ENCODE measurements at places on chromosomes 7 and 10.

DNA sequence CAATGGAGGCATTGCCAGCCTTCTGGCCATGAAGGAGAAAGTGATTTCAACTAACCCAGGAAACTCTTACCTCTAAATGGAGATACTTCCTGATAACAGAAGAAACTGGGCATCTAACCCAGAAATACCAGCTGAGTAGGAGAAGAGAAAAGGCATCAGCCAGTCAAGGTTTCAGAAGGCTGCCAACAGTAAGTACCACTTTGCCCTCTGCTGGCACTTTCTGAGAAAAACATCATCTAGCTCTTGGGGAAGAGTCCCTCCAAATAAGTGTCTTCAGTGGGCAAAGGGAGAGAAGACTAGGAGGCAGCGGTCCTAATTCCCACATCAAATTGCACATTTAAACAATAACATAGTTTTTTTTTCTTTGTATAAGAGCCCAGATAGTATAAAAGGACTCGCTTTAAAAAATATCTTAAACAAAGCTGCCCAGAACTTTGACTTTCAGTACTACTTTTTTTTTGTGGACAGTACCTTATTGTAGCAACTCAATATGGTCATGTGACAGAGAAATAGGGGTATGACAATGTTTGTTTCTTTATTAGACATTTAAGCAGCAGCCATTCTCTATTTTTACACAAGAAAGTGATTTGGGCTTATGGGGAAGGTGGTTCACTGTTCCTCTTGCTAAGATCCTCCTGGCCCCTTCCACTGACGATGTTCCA is 157.3 kb downstream of the CTTNBP2 start:
- H3K27ac ChIP-seq: no peak overlapping the region
- no peaks in the 10 kb centered on the region for H3K36me3 ChIP-seq
- H3K27me3 ChIP-seq: peaks cover 2% of the 10 kb centered on the region
- no peak overlapping the region for H3K4me3 ChIP-seq
- peak; percentile 9 for DNase-seq
- H3K4me1 ChIP-seq: no peaks in the 10 kb centered on the region

GRCh38 chr10:10320956-10321355 is 696.7 kb upstream of the CELF2 start:
- DNase-seq: no peak
- H3K36me3 ChIP-seq: no peaks in the 10 kb centered on the region
- H3K4me1 ChIP-seq: no peaks in the 10 kb centered on the region
- peaks cover 5% of the 10 kb centered on the region for H3K27me3 ChIP-seq
- no peak overlapping the region for H3K27ac ChIP-seq
- no peak overlapping the region for H3K4me3 ChIP-seq

DNA sequence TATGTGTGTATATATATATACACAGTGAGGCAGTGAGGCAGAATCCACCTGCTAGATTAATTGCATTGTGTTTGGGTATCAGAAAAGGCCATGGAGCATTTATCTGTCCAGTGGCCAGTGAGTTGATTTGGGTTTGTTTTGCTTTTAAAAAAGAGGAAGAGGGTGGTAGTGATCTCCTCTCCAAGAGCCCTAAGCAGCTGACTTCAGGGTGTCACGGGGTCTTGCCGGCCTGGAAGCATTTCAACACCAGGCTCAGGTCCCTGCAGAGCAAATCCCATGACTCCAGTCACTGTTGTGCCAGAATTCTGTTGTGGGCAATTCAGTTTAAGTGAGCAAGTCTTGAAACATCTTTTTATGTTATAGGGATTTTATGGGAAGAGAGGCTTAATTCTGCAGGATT is 30.6 kb upstream of the GPNMB start:
- H3K4me3 ChIP-seq: no peak overlapping the region
- no peak for DNase-seq
- H3K27ac ChIP-seq: no peak overlapping the region
- peaks cover 9% of the 10 kb centered on the region for H3K27me3 ChIP-seq
- H3K4me1 ChIP-seq: no peaks in the 10 kb centered on the region
- H3K36me3 ChIP-seq: no peaks in the 10 kb centered on the region

DNA sequence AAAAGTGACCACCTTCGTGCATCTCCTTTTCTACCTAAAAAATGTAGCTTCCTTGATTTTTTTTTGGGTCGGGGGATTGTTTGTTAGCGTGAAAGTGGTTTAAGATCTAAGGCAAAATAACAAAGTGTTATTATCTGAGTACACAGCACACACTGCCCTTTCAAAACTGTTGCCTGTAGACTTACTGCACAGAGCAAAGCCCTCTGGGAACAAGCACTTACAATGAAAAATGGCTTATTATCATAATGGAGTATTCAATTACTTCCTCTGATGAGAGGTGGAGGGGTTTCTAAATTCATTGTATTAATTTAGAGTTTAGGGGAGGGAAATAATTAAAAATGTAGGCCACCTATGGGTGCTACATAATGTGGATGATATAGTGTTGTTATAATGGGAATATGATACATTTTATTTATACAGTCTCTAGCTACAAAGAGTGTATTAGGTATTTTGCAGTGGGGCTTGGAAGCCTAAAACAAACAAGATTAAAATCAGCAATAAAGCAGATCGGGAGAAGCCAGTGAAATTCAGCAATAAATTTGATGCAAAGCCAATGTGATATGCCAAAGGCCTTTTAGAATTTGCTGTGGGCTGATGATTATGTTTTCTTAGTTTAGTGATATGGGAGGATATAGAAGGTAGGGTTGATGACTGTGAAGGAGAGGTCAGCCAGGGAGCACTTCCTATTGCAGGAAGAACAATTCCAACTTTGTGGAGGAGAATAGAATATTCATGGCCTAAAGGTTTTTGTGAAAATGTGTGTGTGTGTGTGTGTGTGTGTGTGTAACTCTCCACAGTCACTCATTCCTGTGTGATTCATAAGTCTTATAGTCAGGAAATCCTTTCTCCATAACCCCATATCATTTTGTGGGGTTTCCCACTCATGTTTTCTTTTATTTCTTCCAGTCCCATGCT is 17.7 kb upstream of the EXOC4 start:
- no peak overlapping the region for H3K27ac ChIP-seq
- no peaks in the 10 kb centered on the region for H3K36me3 ChIP-seq
- H3K4me3 ChIP-seq: no peak overlapping the region
- peaks cover 6% of the 10 kb centered on the region for H3K27me3 ChIP-seq
- no peaks in the 10 kb centered on the region for H3K4me1 ChIP-seq

DNA sequence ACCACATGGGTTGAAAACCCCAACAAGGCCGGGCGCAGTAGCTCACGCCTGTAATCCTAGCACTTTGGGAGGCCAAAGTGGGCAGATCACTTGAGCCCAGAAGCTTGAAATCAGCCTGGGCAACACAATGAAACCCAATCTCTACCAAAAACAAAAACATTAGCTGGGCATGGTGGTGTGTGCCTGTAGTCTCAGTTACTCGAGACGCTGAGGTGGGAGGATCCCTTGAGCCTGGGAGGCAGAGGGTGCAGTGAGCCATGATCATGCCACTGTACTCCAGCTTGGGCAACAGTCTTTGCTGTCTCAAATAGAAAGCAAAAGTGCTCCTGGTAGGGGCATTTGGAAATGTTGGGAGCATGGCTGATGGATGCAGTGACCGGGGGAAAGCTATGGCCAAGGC is 209.6 kb upstream of the PLXNA4 start:
- H3K4me3 ChIP-seq: no peak overlapping the region
- DNase-seq: no peak
- no peaks in the 10 kb centered on the region for H3K4me1 ChIP-seq
- no peaks in the 10 kb centered on the region for H3K27me3 ChIP-seq
- H3K27ac ChIP-seq: no peak overlapping the region

DNA sequence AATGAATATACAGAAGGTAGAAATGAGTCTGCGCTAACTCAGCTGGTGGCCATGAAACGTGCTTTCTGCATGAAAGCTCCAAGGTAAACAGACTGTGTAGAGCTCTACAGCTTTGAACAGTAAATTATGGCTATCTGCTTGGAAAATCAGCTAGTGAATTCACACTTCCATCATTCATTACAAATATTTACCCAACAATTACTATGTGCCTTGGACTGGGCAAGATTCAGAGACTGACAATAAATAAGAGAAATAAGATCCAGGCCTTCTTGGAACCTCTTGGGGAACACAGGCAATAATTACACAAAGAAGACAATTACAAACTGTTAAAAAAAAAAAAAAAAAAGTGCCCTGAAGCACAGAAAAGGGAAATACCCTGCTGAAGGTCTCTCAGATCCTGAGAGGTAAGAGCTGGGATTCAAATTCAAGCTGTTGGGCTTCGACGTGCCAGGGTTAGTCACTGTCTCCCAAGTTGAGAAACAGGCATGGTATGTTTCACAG is 15.8 kb downstream of the TSPAN12 start:
- H3K4me3 ChIP-seq: no peak overlapping the region
- peaks cover 5% of the 10 kb centered on the region for H3K27me3 ChIP-seq
- H3K4me1 ChIP-seq: no peaks in the 10 kb centered on the region
- no peaks in the 10 kb centered on the region for H3K36me3 ChIP-seq
- no peak overlapping the region for H3K27ac ChIP-seq
- no peak for DNase-seq
